Bronchial epithelial cell (primary cell): ENCODE measurements at places on chromosomes 3 and 15. TPM values are rescaled to one million over a fixed set of nuclear protein-coding genes. Genes with fewer than 3 reads are reported as not detected.

The GLCE gene
- total RNA-seq, result 43.0 and 46.3 TPM in 2 replicates

The KLHL40 gene
- total RNA-seq, result not detected in 2 replicates

GRCh38 chr3:10015461-10015904 is 10.8 kb upstream of the FANCD2 start:
- peak; percentile 56 for DNase-seq

GRCh38 chr15:99917252-99917651 is 184.0 kb upstream of the LYSMD4 start:
- DNase-seq, result no peak

GRCh38 chr3:143634991-143635390 is 213.3 kb downstream of the SLC9A9 start:
- DNase-seq, result no peak

GRCh38 chr15:99956820-99957641 is 223.8 kb upstream of the LYSMD4 start:
- no peak for DNase-seq
